HepG2 (cell line): ENCODE measurements at places on chromosomes 7 and 10.
A peak's percentile ranks its signal among the peaks of the same experiment; 100 is the strongest.

- no peak for DNase-seq
- H3K36me3 ChIP-seq, result no peaks in the 10 kb centered on the region
- no peak overlapping the region for H3K27ac ChIP-seq
Measured at GRCh38 chr7:44603193-44603592, 3.2 kb upstream of the OGDH start.

GRCh38 chr7:151837285-151838042 is 39.5 kb downstream of the PRKAG2 start:
- H3K36me3 ChIP-seq, result no peaks in the 10 kb centered on the region
- no peak overlapping the region for H3K27ac ChIP-seq
- H3K27me3 ChIP-seq, result peaks cover 28% of the 10 kb centered on the region; the same call in 2 of the 3 replicates
- H3K4me3 ChIP-seq, result no peak overlapping the region

- no peak overlapping the region for H3K4me3 ChIP-seq
- 0 out of 2 replicates have a peak, but pooled peaks cover 1% of the 10 kb centered on the region for H3K27me3 ChIP-seq
- no peaks in the 10 kb centered on the region for H3K36me3 ChIP-seq
- H3K27ac ChIP-seq, result no peak overlapping the region
- no peaks in the 10 kb centered on the region for H3K4me1 ChIP-seq
Measured at GRCh38 chr7:55326081-55326835, 38.9 kb upstream of the LANCL2 start.

- no peak overlapping the region for H3K27ac ChIP-seq
- no peak for DNase-seq
- no peaks in the 10 kb centered on the region for H3K27me3 ChIP-seq
Measured at GRCh38 chr10:82040336-82040735, 165.3 kb downstream of the NRG3 start.

GRCh38 chr7:26556061-26556881 is 264.6 kb downstream of the SNX10 start:
- peaks cover 21% of the 10 kb centered on the region; the same call in 2 of the 3 replicates for H3K27me3 ChIP-seq
- DNase-seq, result no peak
- H3K4me3 ChIP-seq, result no peak overlapping the region
- no peaks in the 10 kb centered on the region for H3K36me3 ChIP-seq
- H3K4me1 ChIP-seq, result no peaks in the 10 kb centered on the region

DNA sequence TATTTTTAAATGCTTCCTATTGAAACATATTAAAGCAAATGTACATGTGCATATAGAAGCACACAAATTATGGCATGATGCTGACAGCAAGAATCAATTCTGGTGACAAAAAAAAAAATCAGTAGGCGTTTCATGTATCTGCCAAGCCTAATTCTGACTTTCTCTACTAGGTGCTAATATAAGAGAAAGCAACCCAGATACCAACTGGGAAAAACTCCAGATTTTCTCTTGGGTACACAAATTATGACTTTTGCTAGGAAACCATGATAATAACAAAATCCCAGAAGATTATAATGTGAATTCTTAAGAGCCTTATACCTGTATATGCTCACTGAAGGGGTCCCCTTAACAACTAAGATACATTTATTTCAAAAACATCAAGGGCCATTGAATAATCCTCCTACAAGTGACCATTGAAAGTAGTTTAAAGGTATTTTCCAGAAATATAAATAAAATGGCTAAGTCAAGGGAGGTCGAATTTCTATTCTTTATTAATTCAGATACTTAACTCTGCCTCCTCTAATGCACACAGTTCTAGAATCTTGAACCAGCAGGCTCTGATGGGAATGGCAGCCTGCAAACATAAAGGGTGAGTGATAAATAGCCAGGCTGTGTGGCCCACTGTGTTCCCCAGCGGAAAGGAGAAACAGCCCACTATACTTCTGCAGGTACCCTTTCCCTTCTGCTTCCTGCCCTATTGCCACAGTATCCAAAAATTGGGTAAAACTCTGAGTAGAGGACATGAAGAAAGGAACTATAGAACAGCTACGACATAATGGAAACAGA is 84.5 kb downstream of the DGKB start:
- no peak for DNase-seq
- H3K27ac ChIP-seq, result no peak overlapping the region
- no peaks in the 10 kb centered on the region for H3K27me3 ChIP-seq
- H3K4me1 ChIP-seq, result no peaks in the 10 kb centered on the region

- H3K27me3 ChIP-seq, result no peaks in the 10 kb centered on the region
- peak; percentile 55 for DNase-seq
- peaks cover 14% of the 10 kb centered on the region; the same call in 2 of the 3 replicates for H3K36me3 ChIP-seq
Measured at GRCh38 chr10:5806745-5807144, 6.5 kb downstream of the GDI2 start.

GRCh38 chr10:85060944-85061343 is 732.6 kb downstream of the CCSER2 start:
- no peak overlapping the region for H3K4me3 ChIP-seq
- no peaks in the 10 kb centered on the region for H3K27me3 ChIP-seq
- no peak for DNase-seq
- H3K36me3 ChIP-seq, result no peaks in the 10 kb centered on the region

DNA sequence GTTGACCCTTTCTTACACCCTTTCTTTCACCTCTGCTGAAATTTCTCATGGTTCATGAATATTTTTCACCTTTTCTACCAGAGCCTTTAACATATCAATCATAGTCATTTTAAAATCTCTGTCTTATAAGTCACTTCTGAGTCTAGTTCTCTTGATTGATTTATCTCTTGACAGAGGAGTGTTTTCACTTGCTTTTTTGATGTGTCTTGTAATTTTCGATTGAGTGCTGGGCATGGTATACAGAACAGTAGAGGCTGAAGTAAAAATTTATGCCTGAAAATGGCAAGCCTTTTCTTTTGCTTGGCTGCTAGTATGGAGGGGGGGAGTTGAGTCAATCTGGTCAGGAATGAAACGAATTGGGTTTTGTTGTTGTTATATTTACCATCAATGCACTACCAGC is 41.2 kb upstream of the NPTX2 start:
- H3K36me3 ChIP-seq, result no peaks in the 10 kb centered on the region
- no peaks in the 10 kb centered on the region for H3K4me1 ChIP-seq
- no peaks in the 10 kb centered on the region for H3K27me3 ChIP-seq

DNA sequence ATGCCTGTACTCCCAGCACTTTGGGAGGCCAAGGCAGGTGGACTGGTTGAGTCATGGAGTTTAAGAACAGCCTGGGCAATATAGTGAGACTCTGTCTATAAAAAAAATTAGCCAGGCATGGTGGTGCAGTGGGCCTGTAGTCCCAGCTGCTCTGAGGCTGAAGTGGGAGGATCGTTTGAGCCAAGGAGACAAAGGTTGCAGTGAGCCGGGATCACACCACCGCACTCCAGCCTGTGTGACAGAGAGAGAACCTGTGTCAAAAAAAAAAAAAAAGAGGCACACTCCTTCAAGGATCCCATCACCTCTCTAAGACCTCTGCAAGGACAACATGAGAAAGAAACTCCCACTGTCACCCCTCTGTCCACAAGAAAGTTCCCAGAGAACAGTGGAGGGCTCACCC is 4.4 kb downstream of the NAT16 start:
- peaks cover 20% of the 10 kb centered on the region for H3K27me3 ChIP-seq
- no peak overlapping the region for H3K27ac ChIP-seq
- peaks cover 51% of the 10 kb centered on the region for H3K4me1 ChIP-seq
- no peaks in the 10 kb centered on the region for H3K36me3 ChIP-seq
- no peak for DNase-seq
- H3K4me3 ChIP-seq, result no peak overlapping the region

DNA sequence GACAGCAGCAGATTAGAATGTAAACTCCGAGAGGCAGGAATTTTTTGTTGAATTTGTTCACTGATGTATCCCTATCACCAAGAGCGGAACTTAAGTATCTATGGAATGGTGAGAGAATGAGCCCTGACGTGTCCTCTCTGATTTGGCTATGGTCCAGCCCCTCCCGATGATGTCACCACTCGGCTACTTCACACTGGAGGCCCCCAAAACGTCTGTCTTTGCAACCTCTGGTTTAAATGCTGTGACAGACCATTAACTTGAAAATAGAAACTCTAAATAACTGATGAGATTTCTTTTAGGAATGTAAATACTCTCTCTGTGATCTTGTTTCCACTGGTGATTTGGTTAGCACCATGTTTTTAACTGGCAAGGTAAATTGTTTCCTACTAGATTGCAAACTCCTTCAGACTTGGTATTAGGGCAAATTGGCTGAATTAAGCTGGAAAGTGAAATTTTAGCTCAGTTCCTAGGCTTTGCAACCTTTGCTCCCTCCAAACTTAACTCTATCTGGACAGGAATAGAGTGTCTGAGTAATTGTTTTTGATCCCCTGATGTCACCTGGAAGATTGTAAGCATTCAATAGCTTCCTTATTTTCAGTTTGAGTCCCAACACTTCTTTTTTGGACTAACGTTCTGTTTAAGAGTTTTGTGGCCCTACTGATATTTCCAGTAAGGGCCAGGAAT is 19.1 kb downstream of the SLC16A12 start:
- H3K27ac ChIP-seq, result no peak overlapping the region
- no peak for DNase-seq
- H3K4me1 ChIP-seq, result peaks cover 8% of the 10 kb centered on the region; the same call in 1 of the 2 replicates

DNA sequence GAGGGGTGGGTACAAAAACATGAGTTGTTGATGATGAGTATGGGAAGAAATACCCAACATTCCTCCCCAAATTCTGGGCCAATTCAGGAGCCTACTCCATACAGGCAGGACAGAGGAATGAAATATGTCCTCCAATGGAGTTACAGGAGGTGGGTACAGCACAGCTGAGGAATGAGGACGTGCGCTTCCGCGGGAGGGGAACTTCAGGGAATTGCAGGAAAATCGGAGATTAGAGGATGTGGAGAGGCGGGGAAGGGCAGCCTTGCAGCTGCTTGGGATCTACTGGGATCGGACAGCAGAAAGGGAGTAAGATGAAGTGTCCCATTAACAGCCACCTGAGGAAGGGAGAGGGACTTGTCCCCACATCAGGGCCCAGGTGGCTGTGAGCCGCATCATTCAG is 50.2 kb downstream of the PDIA4 start:
- H3K27me3 ChIP-seq, result no peaks in the 10 kb centered on the region
- DNase-seq, result no peak
- H3K4me3 ChIP-seq, result no peak overlapping the region

GRCh38 chr7:21934808-21935207 is 10.9 kb downstream of the CDCA7L start:
- H3K27ac ChIP-seq, result no peak overlapping the region
- no peaks in the 10 kb centered on the region for H3K36me3 ChIP-seq
- no peaks in the 10 kb centered on the region for H3K27me3 ChIP-seq
- H3K4me1 ChIP-seq, result no peaks in the 10 kb centered on the region
- H3K4me3 ChIP-seq, result no peak overlapping the region

- DNase-seq, result no peak
- no peak overlapping the region for H3K27ac ChIP-seq
- H3K4me3 ChIP-seq, result peak overlapping the region; percentile 96; the same call in 1 of the 2 replicates
- no peaks in the 10 kb centered on the region for H3K27me3 ChIP-seq
- H3K36me3 ChIP-seq, result peaks cover 6% of the 10 kb centered on the region
- H3K4me1 ChIP-seq, result peaks cover 38% of the 10 kb centered on the region
Measured at GRCh38 chr10:58384095-58384494, 1.1 kb upstream of the TFAM start.

DNA sequence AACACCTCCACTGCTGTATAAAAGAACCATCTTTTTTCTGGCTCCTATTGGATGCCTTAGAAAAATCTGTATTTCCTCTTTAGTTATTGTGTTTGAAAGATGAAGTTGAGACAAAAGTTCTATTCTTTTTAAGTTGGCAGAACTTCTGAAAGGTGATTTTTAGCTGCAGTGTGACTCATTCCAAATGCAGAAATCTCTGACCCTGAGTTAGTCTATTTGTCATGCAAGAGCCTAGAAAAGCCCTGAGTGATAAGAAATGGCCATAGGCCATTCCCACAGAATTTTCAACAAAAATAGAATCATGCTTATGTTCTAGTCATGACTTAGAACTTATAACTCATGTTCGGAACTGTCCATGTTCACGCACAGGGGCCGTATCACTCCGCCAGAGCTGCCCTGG is 89.1 kb downstream of the EGFR start:
- H3K27ac ChIP-seq, result no peak overlapping the region
- H3K36me3 ChIP-seq, result no peaks in the 10 kb centered on the region
- H3K4me1 ChIP-seq, result peaks cover 19% of the 10 kb centered on the region; the same call in 1 of the 2 replicates
- H3K27me3 ChIP-seq, result no peaks in the 10 kb centered on the region
- no peak overlapping the region for H3K4me3 ChIP-seq
- peak; percentile 8 for DNase-seq

GRCh38 chr10:29692121-29692539 is 57.4 kb upstream of the SVIL start:
- no peak overlapping the region for H3K4me3 ChIP-seq
- H3K27ac ChIP-seq, result no peak overlapping the region
- no peak for DNase-seq
- no peaks in the 10 kb centered on the region for H3K36me3 ChIP-seq
- H3K27me3 ChIP-seq, result no peaks in the 10 kb centered on the region
- peaks cover 8% of the 10 kb centered on the region; the same call in 1 of the 2 replicates for H3K4me1 ChIP-seq

DNA sequence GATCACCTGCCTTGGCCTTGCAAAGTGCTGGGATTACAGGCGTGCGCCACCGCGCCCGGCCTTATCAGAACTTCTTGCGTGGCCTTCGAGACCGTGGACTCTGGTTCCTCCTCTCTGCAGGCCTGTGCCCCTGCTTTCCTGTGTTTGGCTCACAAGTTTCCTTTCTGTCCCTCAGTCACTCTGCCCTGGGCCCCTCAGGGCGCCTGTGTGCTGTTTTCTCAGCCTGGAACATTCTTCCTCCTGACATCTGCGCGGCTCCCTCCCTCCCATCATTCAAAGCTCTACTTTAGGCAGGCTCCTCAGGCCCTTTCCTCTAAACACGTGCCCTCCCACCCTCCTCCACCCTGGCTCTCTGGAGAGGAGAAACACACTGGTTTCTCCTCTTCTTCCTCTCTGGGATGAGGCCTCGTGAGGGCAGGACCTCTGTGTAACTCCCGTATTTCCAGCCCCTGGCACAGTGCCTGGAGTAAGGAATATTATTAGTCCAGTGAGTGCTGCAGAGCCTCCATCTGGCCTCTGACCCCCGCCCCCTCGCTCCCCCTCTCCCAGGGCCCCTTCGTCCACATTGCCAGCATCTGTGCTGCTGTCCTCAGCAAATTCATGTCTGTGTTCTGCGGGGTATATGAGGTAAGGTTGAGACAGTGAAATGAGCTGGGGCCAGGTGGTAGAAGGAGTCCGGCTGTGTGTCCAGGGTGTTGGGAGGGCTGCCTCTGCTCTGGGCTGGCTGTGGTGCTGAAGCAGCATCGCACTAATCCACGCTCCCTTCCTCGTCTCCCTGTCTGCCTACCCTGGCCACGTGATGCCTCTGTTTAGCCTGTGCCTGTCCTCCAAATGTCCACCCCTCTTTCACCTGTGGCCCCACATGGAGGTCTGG is 7.1 kb downstream of the CLCN1 start:
- no peaks in the 10 kb centered on the region for H3K36me3 ChIP-seq
- no peak overlapping the region for H3K4me3 ChIP-seq
- no peak for DNase-seq
- peaks cover 31% of the 10 kb centered on the region for H3K4me1 ChIP-seq
- no peak overlapping the region for H3K27ac ChIP-seq

DNA sequence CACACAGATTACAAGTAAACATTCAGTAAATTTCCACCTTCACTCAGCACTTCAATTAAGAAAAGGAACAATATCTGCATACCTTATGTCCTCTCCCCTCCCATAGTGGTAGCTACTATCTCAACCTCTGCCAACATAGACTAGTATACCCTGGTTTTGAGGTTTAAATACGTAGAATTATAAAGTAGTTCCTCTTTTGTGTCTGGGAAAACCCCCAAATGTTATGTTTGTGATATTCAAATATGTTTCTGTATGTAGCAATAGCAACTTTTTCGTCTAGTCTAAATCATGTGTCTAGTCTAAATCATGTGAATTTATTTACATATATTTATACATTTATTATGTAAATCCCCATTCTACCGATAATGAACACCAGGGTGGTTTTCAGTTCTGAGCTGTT is 13.2 kb upstream of the CAMK2B start:
- no peak for DNase-seq
- no peaks in the 10 kb centered on the region for H3K36me3 ChIP-seq
- H3K4me1 ChIP-seq, result no peaks in the 10 kb centered on the region
- H3K27me3 ChIP-seq, result peaks cover 9% of the 10 kb centered on the region; the same call in 2 of the 3 replicates
- no peak overlapping the region for H3K27ac ChIP-seq
